ENCODE measurements at places on chromosomes 1 and 21.

GRCh38 chr21:29708401-29708800 is 231.4 kb downstream of the GRIK1 start:
- no peak for DNase-seq

DNA sequence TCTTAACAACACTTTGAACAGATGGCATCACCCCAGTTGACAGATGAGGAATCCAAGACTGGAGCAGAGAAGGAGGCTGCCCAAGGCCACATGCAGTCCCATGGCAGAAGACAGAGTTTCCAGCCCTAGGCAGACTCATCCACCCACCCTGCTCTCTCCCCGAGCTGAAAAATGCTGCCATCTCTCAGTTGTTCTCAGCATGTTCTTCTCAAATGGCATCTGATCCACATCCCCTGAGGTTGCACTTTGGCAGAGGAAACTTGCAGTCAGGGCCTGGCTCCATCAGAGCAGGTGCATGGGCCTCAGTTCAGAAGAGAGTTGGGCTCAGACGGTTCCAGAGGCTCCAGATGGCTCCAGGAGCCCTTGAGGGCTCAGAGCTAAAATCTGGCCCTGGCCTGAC is 709.4 kb downstream of the MATN1 start:
- no peak for DNase-seq

- DNase-seq = no peak
These were observed 139.7 kb downstream of the FGGY start for GRCh38 chr1:59436637-59437036.

DNA sequence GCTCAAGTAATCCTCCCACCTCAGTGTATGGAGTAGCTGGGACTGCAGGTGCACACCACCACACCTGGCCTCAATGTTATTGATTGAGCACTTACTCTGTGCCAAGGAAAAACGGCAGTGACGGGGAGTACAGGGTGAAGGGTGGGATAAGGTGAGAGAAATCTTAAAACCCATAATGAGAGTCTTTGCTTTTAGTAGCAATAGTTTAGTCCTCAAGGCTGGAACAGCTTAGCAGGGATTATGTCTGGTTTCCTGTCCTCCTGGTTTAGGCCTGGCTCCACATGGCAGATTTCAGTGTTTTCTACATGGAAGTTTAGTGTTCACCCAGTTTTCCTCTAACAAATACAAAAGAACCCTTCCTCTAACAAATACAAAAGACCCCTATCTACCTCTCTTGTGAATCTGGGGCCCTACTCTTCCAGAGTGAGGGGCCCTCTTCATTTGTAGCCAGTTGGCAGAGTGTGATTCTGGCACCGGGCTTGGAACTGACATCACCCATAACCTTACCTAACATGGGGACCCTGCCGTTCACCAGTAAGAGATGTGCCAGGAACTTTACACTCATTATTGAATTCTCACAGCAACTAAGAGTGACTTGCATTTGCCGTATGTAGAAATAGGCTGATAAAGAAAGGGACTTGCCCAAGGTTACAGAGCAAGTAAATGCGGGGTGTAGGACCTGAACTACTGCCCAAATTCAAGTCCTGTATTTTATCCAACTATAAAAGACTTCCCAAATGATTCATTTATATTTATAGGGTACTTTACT is 6.9 kb downstream of the ZNF691 start:
- DNase-seq = no peak

DNA sequence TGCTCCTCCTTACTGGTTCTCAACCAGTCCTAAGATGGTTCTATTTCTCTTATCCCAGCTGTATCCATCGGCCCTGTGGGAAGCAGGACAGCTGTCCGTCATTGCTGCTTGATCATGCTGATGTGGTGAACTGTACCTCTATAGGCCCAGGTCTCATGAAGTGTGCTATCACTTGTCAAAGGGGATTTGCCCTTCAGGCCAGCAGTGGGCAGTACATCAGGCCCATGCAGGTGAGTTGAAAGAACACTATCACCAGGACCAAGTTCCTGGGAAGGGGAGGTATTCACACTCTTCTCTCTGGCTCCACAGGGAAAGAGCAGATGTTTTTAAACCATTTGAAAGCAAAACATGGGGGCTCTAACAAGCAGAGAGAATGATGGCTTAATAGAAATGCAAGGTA is 302.6 kb downstream of the PAPPA2 start:
- no peak for DNase-seq

DNA sequence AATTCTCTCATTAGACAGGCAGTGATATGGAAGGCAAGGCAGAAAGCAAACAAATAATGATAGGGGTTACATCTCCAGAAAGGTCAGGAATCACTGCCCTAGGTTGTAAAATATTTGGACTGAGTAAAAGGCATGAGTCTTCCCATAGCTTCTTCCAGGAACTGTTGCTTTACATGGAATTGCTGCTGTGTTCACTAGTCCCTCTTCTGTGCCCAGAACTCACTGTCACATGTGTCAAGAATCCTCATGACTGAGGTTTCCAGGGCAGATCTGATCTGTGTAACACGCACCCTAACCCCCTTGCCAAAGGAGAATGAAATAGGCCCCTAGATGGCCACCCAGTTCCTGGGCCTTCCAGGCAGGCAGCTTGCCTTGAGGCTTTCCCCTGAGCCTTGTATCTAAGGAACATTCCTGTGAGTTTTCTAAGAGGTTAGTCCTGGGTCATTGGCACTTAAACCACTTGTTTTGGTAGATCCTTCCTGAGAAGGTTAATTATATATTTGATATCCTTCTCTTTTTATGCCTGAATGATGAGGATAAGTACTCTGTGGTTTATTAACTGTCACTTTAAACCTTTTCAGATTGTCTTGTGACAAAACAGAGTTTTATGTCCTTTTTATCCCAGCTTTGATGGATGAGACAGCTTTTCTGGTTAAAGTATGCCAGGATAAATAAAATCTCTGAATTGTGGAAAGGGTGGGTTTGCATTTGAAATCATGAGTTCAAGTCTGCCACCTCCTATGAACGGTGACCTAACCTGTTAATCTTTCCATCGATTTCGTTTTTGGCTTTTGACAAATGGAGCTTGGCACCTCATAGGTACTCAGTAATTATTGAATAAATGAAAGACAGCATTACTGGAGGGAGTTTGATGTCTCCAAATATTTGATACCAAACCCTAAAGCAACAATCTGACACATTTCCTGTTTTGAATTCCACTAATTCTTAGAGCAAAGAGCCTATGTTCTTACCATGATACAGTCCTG is 163.3 kb downstream of the DHRS3 start:
- no peak for DNase-seq

- DNase-seq = no peak
These were observed 332.6 kb downstream of the PBX1 start for GRCh38 chr1:164891615-164892014.

- DNase-seq = peak; percentile 38
These were observed 31.7 kb downstream of the RUNX3 start for GRCh38 chr1:24898152-24898908.

DNA sequence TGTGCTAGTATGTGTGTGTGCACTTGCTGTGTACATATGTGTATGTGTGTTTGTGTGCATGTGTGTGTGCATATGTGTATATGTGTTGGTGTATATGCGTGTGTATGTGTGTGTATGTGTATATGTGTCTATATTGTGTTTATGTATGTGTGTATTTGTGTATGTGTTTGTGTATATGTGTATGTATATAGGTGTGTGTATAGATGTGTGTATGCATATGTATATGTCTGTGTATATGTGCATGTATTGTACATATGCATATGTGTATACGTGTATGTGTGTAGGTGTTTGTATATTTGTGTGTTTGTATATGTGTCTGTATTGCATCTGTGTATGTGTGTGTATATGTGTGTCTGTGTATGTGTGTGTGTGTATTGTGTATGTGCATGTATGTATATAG is 59.1 kb downstream of the EDN2 start:
- DNase-seq = no peak

- no peak for DNase-seq
These were observed 61.1 kb downstream of the RIPK4 start for GRCh38 chr21:41705546-41706262.

DNA sequence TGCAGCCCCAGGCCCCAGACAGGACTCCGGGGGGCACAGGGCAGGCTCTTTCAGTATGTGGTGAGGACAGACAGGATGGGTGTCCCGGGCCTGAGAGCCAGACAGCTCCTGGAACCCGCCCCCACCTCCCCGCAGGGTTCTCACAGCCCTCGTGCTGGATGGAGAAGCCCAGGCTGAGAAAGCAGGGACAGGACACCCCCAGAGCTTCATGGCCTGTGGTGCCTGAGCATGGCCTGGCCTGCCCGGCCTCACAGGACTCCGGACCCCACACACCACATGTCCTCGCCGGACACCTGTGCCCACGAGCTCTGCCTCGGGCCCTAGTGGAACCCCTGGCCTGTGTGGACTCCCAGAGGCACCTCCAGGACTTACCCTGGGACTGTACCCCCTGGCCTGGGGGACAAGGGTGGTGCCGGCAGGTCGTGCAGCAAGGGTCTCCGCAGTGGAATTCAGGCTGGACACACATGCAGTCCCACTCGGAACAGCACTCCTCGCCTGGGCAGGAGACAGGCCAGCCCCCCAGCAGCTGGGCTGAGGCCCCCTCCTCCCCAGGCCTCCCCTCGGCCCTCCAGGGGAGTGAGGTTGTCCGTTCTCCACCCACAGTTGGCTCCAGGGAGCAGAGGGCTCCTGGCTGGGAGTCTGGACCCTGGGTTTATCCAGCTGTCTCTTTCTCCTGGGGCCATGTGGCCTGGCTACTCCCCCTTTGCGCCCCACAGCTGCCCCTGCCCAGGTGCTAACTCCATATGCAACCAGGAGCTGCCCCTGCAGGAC is 1.2 kb downstream of the TNFRSF18 start:
- DNase-seq = no peak

DNA sequence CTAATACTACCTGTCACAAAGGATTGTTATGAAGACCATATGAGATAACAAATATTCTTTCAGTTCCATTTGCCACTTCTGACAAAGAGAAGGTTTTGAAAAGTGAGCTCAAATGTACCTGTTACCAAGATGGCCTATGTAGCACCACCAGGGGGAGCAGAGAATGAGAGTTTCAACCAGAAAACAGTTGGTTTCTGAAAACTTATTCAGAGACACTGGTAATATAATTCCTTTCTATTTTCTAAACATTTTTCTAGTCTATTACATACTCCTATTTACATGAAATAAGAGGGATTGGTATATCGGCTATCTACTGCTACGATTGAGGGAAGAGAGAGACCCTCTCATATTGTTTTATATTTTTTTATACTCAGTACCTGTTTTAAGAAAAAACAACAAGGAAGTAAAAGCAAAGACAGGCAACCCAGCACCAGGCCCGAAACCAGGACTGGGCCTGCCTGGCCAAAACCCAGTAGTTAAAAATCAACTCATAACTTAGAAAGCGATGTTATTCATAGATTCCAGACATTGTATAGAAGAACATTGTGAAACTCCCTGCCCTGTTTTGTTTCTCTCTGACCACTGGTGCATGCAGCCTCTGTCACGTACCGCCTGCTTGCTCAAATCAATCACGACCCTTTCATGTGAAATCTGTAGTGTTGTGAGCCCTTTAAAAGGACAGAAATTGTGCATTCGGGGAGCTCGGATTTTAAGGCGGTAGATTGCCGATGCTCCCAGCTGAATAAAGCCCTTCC is 48.3 kb downstream of the IL23R start:
- DNase-seq = no peak

GRCh38 chr1:23862640-23863039 is 5.5 kb downstream of the FUCA1 start:
- no peak for DNase-seq

GRCh38 chr1:94215955-94216354 is 21.4 kb downstream of the ARHGAP29 start:
- no peak for DNase-seq

- DNase-seq = no peak
These were observed 1583.8 kb downstream of the NCAM2 start for GRCh38 chr21:22582026-22582425.

DNA sequence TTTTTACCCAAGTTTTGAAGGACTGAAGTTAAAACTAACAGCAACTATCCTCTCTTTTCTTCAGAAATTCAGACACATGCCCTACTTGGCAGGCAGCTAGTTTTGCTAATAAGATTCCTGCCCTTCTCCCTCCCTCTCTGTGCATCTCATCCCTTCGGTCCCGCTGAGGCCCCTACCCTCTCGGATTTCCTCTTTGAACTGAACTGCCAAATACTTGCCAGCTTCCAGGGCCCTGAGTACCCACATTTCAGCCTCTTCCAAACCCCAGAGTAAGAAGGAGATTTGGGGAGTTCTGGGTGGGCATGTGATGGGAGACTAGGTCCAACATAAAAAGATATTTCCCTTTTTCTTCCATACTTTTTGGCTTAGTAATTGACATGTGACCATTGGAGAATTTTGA is 116.5 kb upstream of the JUN start:
- DNase-seq = no peak

DNA sequence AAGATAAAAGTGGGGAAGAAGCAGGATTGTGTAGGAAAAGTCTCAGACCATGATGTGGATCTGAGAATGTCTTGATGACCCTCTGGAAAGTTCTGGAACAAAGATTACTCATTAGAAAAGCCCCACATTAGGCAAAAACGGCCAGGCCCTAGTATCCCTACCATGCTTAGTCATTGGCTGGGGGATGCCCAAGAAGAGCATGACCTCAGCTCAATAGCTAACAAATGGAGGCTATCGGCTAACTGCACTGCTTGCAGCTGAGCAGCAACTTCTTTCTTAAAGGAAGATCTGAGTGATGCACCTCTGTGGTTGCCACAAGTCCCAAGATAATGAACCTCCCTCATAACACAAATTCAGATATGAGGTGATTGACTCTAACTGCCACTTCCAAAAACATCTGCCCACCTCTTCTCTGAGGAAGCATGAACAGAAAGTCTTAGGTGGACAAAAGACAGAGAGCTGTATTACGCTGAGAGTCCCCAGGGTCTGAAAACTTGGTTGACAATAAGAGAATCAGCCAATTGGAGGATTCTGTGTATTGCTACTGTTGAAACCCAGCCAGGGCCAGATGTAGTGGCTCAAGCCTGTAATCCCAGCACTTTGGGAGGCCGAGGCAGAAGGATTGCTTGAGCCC is 64.6 kb upstream of the AK4 start:
- no peak for DNase-seq

DNA sequence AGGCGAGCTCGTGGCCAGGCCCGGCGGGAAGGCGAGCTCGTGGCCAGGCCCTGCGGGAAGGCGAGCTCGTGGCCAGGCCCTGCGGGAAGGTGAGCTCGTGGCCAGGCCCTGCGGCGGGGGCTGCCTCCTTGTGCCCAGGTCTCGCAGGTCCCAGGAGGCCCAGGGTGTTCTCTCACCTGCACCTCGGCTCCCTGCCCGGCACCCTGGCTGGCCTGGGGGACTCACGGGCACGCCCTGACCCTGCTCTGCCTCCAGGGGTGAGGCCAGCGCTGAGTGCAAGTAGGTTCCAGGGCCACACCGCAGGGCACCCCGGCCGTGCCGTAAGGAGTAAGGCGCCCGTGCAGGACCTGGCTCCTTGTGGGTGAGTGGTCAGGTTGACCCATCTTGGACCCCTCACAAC is 4.4 kb downstream of the SDF4 start:
- DNase-seq = no peak

DNA sequence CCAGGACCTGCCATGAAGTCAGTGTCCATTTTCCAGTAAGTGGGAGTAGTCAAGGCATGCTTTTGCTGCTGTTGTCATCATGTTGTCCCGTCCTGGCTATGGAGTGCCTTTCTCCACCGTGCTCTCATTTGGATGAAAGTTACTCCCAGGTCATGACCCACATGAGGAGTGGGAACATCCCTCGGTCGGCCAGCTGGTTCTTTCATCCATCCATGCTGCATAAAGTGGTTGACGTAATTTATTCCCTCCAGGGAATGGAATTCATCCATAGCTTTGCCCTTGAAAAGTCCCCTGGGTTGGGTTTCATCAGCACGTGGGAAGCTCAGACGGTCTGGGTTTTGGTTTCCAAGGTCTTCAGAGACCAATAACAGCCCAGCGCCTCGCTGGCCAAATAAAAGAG is 11.6 kb downstream of the PLA2G2A start:
- no peak for DNase-seq
